Stimulated activated CD4-positive, alpha-beta T cell treated with anti-CD3 and anti-CD28 coated beads, Interleukin-4, amount 100 ng/mL, for 4 hours (primary cell): ENCODE measurements at places on chromosomes 13 and 19.

DNA sequence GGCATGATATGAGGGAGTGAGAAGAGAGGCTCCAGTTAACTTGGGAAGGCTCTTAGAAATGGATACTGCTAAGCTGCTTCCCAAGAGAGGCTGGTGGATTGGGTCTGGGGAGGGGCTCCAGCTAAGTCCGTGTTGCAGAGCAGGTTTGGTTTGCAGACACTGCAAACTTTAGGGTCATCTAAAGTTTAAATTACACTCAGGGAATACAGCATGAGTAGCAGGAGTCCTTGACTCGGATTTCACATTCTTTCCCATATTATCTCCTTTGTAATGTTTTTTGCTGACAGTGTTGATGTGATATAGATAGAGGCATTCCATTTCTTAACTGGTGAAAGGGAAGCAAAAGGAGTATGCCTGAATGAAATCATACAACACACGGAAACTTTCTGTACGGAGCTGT is 31.9 kb downstream of the SGCG start:
- DNase-seq = no peak

- DNase-seq = no peak
These were observed 1.1 kb downstream of the DHRS12 start for GRCh38 chr13:51802631-51803418.

- no peak for DNase-seq
These were observed 606.5 kb downstream of the UQCRFS1 start for GRCh38 chr19:28606269-28607032.

GRCh38 chr13:32468502-32469142 is 40.7 kb upstream of the N4BP2L1 start:
- no peak for DNase-seq

DNA sequence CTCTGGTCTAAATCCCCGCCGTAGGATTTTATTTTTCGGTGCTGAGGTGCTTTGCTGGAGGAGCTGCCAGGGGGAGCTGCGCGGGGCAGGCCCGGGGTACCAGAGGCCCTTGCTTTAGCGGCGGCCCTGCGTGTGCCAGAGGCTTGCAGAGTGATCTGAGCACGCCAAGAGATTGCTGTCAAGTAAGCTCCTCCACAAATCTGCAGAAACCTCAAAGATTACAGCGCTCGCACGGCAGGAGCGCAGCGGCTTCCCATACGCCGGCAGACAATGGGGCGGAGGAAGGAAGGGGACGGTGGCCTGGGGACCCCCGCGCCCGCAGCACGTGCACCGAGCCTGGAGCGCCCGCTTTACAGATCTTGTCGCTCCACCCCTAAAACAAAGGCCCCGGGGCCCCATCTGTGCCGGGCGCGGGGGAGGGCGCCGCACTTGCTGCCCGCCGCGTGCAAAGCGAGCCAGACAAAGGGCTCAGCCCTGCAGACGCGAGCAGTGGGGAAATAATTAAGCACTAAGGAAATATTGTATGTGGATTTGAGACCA is 9.1 kb upstream of the C19orf12 start:
- DNase-seq = peak; percentile 42

DNA sequence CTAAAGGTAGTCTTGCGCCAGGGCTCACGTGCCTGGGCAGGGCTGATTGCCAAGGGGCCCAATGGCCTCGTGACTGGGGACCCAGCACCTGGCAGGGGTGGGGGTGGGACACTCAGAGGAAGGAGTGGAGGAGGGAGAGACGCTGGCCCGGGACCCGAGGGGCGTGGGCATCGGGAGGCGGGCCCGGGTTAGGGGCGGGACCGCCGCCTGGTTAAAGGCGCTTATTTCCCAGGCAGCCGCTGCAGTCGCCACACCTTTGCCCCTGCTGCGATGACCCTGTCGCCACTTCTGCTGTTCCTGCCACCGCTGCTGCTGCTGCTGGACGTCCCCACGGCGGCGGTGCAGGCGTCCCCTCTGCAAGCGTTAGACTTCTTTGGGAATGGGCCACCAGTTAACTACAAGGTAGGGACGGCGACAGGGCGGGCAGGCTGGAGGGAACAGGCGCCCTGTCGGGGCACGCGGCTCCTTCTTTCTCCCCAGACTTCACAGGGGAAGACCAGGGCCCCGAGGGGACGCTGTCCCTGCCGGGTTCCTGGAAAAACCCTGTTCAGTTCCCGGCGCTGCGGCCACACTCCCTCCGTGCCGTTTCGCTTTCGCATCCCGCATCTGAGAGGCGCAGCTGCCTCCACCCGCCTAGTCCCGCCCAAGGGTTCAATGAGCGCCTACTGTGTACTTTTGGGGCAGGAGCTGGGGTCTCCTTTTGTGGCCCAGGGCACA is at the start of gene IFI30:
Gene IFI30, plus strand, starts transcription at position 242 of the 717 bp plus-strand sequence. Its CDS starts 29 bp downstream, at position 271.
- peak; percentile 57 for DNase-seq

- DNase-seq = peak; percentile 61
These were observed 1.4 kb downstream of the CEACAM18 start for GRCh38 chr19:51479531-51480331.
